NCI-H2081 treated with DMSO at 0.1 percent for 48 hours (cell line): ENCODE measurements at places on chromosomes 7 and 10.

DNA sequence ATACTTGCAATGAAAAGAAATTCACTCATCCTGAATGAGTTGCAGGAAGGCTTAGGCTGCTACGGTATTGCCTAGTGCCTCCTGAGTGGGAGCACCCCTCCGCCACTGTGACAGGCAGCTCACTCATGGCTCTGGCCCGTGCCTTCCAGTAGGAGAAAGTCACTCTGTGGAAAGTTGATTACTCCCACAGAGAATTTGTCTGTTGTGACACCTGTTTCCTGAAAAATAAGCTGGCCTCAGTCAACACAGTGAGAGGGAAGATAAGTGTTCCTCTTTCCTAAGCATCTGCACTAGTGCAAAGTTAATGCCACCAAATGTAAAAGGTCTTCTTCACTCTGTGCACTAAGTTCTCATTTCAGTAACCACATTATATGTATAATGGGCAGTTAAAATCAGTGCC lies 158.8 kb upstream of the INHBA start:
- no peak for DNase-seq

DNA sequence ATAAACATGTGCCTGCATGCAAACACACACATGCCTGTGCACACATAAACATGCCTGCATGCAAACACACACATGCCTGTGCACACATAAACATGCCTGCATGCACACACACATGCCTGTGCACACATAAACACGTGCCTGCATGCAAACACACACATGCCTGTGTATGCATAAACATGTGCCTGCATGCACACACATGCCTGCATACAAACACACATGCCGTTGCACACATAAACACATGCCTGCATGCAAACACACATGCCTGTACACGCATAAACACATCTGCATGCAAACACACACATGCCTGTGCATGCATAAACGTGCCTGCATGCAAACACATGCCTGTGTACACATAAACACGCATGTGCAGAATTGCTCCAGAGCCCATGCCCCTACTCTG lies 22.4 kb downstream of the NKX6-2 start:
- DNase-seq: no peak

DNA sequence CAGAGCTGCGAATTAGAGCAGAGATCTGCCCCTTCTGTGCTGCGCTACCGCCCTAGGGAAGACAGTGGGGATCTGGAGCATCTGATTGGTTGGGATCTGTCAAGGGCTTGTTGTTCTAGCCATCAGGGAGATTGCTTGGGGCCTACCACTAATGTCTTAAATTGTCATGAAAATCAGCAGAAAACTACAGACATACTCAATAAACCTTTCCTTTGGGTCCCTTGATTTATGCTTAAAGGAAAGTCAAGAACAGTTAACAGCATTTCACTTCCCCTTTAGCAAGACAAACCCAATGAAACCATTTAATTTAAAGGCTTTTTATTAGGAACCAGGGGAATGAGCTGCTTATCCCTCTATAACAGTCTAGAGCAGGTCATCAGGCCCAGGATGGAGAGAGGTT lies 10.0 kb downstream of the SLC25A28 start:
- no peak for DNase-seq

GRCh38 chr7:131057015-131057793 lies 270.5 kb upstream of the MKLN1 start:
- no peak for DNase-seq

- DNase-seq: no peak
These were observed 77.7 kb upstream of the DIP2C start for GRCh38 chr10:767211-767610.

DNA sequence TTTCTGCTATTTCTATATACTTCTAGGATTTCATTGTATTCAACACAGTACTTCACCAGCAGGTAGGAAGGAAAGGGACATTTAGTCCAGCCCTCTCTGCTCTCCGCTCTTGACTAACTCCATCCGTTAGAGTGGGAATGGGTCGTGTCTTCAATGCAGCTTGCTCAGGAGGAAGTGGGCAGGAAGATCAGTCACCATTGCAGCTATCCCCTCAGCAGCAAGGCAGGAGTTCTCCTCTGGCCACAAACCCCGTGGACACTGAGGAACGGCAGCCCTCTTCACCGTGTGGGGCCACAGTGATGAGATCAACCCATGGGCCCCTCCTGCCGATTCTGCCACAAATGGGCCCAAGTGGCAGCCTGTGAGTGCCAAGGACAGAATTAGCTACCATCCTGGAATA lies 30.2 kb upstream of the IKZF1 start:
- no peak for DNase-seq

DNA sequence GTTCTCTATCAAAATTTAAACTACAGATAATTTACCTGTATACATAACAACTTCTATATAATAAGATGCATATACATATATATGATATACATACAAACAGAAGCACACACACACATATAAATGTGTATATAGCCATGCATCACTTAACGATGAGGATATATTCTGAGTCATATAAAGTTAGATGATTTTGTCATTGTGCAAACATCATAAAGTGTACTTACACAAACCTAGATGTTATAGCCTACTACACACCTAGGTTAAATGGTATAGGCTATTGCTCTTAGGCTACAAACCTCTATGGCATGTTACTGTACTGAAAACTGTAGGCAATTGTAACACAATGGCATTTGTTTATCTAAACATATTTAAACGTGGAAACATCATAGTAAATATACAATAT lies 937.6 kb upstream of the KCND2 start:
- DNase-seq: no peak

- DNase-seq: no peak
These were observed 103.8 kb upstream of the PCDH15 start for GRCh38 chr10:54904833-54905232.

DNA sequence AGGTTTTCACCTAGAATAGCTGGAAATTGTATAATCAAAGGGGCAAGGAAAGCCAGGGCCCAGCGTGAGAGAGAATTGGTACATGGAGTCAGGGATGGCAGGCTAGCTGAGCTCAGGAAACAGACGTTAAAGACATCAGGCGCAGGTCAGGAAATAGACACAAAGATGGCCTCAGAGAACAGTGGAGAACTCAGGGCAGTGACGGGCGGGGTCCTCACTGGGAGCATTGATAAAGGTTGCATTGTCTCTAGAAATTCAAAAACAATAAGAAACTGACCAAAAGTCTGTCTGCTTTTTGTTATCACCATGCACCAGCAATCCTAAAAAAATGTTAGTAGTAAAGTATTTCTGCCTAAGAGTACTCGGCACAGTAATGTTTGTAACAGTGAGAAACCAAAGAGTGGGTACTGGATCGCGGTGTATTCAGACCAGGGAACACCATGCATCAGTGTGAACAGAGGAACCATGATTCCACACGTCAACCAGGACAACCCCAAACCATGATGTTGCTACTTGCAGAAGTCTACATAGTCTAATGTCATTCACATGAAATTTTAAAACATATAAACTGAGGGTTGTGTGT lies 81.9 kb upstream of the AUTS2 start:
- DNase-seq: no peak

GRCh38 chr10:16195178-16195769 lies 241.5 kb upstream of the PTER start:
- DNase-seq: no peak

- no peak for DNase-seq
These were observed 303.8 kb upstream of the ZMIZ1 start for GRCh38 chr10:78764846-78765430.

GRCh38 chr7:37552030-37552429 lies 103.4 kb upstream of the ELMO1 start:
- DNase-seq: no peak

DNA sequence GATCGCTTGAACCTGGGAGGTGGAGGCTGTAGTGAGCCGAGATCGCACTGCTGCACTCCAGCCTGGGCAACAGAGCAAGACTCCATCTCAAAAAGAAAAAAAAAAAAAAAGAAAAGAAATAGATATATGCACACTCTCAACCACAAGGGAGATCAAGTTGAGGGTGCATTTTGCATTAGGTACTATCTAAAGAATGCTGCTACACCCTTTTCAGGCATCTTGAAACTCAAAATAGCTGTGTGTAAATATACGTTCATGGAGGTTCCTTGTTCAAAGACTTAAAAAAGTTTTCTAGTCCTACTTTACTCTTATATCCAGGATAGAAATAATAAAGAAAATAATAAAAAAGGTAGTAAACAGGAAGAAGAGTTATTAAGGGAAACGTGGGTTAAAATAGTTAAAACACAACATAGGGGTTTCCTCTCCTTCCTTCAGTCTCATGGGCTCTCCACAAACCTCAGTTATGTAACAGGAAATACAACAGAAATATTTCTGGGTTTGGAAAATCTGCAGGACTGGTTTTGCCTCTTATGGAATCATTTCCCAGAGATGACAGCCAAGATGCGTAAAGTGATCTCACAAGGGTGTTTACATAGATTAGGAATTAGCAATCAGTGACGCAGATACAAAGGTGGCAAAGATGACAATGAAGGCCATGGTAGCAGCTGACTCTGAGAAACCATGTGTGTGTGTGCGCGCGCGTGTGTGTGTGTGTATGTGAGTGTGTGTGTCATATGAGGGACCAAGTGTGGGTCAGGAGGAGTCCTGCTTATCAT lies 15.1 kb downstream of the STEAP4 start:
- no peak for DNase-seq

DNA sequence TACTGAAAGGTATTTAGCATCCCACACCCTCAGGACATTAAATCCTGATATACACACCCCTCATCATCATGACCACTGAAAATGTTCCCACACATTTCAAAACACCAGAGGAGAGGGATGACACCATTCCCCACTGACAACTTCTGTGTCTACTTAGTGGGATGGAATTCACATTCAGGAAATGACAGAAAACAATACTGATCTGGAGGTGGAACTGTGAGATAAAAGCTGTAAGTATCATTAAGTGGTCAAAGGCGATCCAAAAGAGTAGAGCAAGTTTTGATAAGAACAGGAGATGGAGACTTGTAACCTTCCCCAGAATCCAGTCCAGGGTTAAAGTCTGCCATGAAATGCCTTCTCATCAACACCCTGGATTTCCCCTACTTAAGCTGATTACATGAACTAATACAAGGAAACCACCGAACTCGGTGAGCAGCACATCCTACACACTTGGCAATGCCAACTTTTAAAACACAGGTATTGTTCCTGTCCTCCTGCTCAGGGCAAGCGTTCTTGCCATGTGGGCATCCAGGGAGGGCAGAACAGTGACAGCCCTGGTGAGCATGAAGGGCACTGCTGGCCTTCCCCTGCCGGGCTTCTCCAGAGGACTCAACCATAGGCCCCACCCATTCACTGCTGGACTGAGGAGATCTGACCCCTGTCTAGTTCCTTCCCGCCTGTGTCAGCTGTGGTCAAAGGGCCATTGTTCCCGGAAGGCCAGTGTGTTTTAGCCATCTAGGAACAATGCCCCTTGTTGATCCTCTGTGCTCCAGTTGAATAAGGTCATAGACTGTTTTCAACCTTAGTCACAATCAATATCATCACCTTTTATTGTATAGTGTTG lies 85.0 kb downstream of the SGMS1 start:
- no peak for DNase-seq

DNA sequence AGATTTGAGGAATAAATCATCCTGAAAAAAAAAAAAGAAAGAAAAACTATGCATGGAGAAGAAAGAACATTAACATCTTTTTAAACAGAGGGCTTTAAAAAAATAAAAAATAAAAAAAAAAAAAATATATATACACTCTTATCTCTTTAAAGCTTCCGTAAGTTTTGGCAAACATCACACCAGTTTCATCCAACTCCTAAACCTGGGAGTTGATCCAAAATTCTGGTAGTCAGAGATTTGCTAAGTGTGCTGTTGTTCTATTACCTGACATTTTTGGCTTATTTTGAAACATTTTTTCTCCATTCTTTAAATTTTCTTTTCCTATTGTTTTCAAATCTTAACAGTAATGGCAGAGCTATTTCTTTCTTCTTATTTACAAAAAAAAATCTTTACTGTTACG lies 273.1 kb downstream of the AGMO start:
- DNase-seq: no peak

GRCh38 chr10:2326411-2326810 lies 589.1 kb upstream of the ADARB2 start:
- DNase-seq: no peak

DNA sequence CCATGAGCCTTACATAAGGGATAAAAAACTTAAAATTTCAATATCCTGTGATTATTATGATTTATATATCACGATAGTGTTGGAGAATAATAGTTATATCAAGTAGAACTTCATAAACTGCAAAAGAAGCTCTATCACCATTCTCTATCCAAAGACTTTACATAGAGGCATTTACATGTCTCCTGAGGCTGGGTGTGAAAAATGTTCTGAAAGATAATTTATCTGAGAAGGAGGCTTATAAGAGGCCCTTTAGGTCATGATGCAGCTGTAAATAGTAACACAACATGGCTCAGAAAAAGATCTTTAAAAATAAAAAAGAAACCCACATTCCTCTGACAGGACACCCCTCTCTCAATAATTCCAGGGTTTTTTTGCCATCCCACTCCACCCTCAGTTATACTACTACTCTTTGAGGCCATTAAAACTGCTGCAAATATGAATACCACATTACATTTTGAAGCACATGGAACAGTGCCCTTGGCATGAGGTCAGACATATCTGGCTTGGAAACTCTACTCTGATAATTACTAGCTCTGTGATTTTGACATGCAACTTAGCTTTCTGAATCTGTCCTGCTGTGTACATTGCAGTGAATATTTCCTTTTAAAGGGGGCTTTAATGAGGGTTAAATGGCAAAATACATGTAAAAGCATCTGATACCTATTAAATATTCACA lies 55.5 kb downstream of the SLC16A12 start:
- no peak for DNase-seq

GRCh38 chr7:123641901-123642300 lies 13.8 kb upstream of the LMOD2 start:
- no peak for DNase-seq

- DNase-seq: no peak
These were observed 104.0 kb upstream of the RHOBTB1 start for GRCh38 chr10:61047788-61048560.

DNA sequence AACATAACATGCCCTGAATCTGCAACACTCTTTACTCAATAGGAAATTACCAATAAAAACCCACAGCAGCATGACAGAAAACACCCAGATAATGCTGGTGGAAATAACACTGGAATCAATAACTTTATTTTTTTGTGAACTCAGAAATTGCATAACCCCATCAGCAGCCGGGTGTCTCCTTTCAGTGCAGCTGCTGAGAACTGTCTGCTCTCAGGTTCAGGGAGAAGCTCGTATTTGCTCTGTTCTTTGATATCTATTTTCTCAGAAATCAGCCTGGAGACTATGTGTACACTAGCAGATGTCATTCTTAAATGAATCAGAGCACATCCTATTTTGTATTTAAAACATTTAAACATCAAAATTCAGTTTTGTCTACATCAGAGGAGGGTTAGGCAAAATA lies 506.0 kb downstream of the POM121L12 start:
- DNase-seq: no peak

GRCh38 chr10:94524146-94524545 lies 21.4 kb upstream of the HELLS start:
- DNase-seq: no peak

GRCh38 chr10:11183015-11183414 lies 165.3 kb downstream of the CELF2 start:
- DNase-seq: no peak

- DNase-seq: no peak
These were observed 233.6 kb downstream of the ANK3 start for GRCh38 chr10:60155943-60156683.
